ENCODE measurements at places on chromosomes 1 and 21.

- no peak for DNase-seq
Measured at GRCh38 chr1:244010191-244010590, 40.9 kb upstream of the ZBTB18 start.

- DNase-seq, result no peak
Measured at GRCh38 chr1:220927442-220927841, 48.2 kb downstream of the HLX start.

DNA sequence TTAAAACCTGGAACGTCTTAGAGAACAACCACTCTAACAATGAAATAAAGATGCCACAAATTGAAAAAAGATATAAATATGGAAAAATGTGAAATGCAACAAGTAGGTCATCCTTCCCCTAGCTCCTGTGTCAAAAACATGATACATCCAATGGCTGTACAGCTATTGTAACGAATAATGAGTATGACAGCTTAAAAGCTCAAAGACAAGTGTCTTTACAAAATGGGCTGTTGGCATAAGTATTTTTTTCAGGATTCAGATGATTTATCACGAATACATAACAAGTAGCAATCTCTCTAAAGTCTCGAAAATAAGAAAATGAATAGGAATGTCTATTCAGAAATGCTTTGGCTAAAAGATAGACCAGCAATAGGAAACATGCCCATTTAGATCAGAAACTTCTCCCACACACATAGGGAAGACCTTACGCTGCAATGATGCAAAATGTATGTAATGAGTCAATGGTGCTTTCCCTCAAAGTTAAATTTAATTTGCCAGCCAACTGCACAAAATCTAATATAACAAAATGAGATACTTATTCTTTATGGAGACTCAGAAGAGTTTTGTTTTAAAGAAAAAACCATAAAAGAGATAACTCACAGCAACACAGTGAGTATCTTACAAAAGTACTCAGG is 8.3 kb downstream of the TGFBR3 start:
- no peak for DNase-seq

GRCh38 chr1:16245476-16246196 is 8.7 kb upstream of the CPLANE2 start:
- no peak for DNase-seq

- DNase-seq, result peak; percentile 12
Measured at GRCh38 chr21:29581393-29581792, 282.7 kb downstream of the BACH1 start.

GRCh38 chr1:59516881-59517280 is 220.0 kb downstream of the FGGY start:
- DNase-seq, result no peak

GRCh38 chr1:27684176-27684575 is 12.2 kb upstream of the IFI6 start:
- no peak for DNase-seq

GRCh38 chr1:27528818-27529703 is 39.1 kb upstream of the WASF2 start:
- DNase-seq, result no peak

GRCh38 chr1:163106364-163106987 is 37.3 kb downstream of the RGS4 start:
- DNase-seq, result no peak

- no peak for DNase-seq
Measured at GRCh38 chr1:32924881-32925344, 23.7 kb upstream of the TMEM54 start.

- DNase-seq, result no peak
Measured at GRCh38 chr1:17086751-17087150, 32.5 kb downstream of the PADI2 start.

GRCh38 chr1:105317976-105318375 is 1568.3 kb downstream of the AMY1C start:
- no peak for DNase-seq

DNA sequence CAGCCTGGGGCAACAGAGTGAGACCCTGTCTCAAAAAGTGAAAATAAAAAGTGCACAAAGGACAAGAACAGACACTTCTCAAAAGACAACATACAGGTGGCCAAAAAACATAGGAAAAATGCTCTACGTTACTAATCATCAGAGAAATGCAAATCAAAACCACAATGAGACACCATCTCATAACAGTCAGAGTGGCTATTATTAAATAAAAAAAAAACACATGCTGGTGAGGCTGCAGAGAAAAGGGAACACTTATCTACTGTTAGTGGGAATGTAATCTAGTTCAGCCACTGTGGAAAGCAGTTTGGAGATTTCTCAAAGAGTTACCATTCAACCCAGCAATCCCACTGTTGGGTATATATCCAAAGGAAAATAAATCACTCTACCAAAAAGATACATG is 173.2 kb downstream of the SMYD3 start:
- DNase-seq, result no peak

DNA sequence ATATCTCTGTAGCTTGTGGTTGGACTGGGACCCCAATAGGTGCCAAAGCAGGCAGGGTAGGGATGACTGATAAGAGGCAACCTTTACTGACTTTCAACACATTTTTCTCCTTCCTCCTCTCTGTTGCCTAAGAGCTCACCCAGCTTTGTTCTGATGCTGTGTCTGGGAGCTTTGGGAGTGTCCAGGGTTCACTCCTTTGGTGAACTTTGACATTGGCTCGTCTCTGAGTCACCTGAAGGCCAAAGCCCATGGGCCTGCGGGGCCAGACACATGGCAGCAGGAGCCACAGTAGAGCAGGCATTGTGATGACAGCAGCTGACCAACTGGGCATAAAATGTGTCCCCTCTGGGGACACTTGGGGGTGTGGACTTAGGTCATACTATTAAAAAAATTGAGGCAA is 99.5 kb upstream of the ZNF644 start:
- no peak for DNase-seq

DNA sequence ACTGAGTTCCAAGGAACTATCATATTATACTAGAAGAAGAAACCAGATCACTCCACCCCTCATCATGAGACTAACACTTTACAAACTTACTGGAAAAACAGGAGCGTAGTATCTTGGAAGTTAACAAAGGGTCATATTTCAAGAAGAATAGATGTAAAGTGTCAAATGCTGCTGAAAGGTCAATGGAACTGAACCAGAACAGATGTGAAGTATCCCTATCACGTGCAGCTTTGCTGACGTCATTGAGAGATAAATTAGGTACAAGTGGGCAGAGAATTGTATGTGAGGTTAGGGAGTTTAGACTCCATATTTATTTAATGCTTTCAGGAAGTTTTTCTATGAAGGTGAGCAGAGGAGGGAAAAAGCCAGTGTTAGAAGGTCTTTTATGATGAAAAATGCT is 483.0 kb downstream of the NCAM2 start:
- DNase-seq, result no peak

DNA sequence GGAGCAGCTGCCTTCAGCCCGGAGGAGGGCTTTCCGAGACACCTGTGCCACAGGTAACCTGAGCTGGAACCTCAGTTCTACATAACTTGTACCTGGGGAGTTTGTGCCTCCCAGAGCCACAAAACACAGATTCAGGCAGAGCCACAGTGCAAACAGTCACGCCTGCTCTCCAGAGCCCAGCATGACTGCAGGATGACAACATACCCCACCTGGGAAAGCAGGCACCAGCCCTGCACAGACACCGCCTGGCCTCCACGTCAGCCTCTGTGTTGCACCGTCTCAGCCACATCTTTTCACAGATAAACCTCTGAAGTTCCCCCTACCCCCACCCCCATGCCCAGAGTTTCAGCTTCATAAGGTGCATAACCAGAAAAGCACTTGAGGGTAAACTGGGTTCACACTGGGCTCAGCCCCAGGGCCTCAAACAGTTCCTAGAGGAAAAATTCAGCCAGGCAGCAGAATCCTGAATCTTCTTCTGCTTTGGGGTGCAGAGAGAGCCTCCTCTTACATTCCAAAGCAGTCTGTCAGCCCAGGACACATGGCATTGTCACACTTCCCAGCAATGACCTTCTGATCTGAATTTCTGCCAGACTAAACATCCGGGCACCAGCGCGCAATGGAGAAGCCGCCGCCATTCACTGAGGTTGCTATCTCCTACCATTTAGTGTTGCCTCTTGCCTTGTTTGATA is 229.5 kb downstream of the TOMM20 start:
- no peak for DNase-seq

DNA sequence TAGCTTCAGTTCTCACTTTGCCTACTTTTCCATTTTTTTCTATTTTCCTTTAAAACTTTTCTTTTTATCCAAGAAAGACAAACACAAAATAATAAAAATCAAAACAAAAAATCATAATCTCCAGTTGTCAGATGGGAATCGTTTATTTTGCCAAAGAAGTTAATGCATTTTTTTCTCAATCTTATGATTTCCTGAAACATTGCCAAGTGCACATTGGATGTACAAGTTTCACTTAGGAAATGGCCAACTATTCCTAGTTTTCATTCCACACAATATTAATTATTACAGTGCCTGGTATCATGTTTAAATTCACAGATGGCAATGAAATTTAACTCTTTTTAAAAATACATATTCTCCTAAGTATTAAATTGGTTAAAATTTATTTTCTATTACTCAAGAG is 1050.5 kb downstream of the TTLL7 start:
- DNase-seq, result no peak

DNA sequence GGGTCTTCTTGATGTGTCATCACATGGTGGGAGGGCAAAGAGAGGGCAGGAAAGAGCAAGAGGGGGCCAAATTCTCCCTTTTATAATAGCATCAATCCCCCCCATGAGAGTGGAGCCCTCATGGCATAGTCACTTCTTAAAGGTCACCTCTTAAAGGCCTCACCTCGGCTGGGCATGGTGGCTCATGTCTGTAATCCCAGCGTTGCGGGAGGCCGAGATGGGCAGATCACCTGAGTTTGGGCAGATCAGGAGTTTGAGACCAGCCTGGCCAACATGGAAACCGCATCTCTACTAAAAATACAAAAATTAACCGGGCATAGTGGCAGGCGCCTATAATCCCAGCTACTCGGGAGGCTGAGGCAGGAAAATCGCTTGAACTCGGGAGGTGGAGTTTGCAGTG is 170.1 kb downstream of the PGBD5 start:
- no peak for DNase-seq

DNA sequence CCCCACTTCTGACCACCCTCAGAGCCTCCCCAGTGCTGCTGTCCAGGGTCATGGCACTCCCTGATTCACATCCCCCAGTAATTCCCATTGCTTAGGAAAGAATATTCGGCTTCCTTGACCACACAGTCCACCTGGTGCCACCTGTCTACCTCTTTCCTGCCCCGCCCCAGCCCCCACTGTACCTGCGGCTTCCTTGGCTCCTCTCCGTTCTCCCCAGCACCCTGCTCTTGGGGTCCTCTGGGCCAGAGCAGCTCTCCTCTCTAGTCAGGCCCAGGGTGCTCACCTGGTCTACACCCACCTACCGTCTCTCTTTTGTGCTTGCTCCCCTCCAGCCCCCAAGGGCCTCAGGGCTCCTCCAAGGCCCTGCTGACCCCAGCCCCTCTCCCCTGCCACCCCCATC is 142.6 kb downstream of the PEX14 start:
- DNase-seq, result no peak

- DNase-seq, result no peak
Measured at GRCh38 chr1:116759636-116760035, 5.4 kb downstream of the CD2 start.

DNA sequence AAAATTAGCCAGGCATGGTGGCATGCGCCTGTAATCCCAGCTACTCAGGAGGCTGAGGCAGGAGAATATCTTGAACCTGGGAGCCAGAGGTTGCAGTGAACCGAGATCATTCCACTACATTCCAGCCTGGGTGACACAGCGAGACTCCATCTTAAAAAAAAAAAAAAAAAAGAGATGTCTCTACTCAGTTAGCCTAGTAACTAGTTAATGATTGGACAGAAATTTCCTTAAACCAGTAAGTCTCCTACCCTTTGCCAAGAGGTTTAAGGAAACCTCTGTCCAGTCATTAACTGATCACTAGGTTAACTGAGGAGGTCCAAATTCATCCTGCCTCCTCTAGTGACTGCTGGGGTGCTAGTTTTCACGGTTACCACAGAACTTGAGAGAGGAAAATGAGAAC is 143.9 kb upstream of the UBE2U start:
- DNase-seq, result no peak

DNA sequence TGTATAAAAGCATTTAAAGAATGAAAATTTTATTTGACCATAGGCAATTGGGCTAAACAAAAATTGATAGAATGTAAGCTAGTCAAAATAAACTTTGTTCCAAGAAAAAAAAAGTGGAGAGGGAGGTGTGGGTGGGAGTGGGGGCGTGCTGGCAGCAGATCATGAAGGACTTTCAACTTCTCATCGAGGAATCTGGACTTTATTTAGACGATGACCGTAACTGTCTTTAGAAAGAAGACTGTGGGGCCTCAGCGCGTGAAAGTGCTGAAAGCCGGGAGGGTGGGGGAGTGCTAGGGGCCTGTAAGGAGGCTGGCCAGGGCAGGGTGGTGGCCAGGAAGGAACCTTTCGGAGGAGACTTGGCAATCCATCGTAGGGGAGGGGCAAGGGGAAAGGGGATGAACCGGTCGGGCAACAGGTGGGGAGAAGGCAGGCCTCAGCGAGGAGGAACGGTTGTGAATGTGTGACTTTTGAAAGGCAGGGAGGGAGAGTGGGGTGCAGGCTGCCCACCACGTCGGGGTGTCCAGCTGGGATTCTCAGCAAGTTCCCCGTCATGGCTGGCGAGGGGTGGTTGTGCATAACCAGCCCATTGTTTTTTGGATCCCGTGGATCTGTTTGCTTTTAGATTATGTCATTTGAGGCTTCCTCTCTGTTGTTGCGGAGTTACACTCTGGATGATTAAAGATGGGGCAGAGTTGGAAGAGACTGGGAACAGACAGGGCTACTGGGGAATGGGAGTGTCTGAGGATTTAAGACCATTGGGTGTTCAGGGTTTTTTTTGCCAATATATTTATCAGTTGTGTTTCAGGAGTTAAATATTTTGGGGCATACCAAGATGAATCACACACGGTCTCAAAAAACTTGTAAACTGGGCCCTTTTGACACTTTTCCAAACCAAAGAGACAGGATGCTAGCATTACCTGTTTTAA is 35.5 kb downstream of the HUNK start:
- DNase-seq, result no peak

DNA sequence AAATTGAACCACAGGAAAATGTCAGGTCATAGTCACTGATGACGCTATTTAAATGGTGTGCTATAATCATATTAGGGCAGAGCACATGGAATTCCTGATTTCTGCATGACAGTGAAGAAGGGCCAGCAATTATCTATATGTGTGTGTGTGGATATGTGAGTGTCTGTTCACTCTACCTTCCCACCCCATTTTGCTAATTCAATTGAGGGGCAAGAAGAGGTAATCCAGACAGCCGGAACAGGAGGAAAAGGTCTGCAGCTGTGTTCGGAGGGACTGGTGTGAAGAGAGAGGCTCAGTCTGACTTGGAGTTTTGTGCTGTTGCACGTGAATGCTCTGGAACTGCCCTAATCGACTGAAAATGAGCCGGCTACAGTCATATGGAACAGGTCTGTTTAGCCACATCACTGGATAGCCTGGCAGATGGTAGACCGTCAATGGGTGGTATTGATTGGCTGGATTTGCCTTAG is 5.1 kb upstream of the ELAVL4 start:
- DNase-seq, result no peak

DNA sequence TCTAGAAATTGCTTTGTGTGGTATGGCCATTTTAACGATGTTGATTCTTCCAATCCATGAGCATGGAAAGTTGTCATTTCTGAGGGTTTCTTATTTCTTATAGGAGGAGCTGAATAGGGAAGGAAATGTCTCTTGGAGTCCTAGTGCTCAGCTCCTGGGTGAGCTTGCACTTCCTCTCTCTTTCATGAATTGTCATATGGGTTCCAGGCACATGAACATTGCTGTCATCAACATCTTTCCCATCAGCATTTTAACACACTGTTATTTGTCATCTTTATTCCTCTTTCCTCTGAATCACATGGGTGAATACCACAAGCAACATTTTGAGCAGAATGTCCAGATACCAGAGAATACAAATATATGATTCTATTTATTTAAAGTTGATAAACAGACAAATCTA is 23.4 kb downstream of the SLAMF6 start:
- no peak for DNase-seq

Measured in epithelial cell of proximal tubule (primary cell).